ENCODE measurements at places on chromosomes 6 and 20.
A peak's percentile ranks its signal among the peaks of the same experiment; 100 is the strongest.

DNA sequence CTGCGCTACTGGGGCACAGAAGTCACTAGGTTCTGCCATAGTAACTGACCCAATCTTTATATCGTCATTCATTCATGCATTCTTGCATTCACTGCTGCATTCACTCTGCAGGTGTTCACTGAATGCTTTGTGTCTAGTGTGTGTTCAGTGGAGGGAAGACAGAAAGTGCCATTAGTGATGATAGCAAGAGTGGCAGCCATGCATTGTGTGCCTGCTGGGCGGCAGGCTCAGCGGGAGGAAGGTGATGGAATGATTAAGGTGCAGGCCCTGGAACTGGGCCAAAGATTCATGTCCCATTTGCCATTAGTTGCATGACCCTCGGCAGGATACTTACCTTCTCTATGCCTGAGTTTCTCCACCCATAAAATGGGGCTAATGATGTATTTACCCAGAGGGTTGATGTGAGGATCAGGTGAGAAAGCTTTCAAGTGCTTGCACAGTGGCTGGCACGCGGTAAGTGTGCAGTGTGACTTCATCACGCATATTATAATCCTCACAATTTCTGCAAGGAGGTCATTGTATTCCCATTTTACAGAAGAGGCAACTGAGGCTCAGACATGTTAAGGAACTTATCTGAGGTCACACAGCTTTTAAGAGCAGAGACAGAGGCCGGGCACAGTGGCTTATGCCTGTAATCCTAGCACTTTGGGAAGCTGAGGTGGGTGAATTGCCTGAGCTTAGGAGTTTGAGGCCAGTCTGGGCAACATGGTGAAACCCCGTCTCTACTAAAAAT lies 40.1 kb downstream of the ITPR3 start:
- DNase-seq = no peak

- DNase-seq = no peak
These were observed 332.5 kb downstream of the CD83 start for GRCh38 chr6:14450133-14450504.

- DNase-seq = no peak
These were observed 42.2 kb downstream of the ZHX3 start for GRCh38 chr20:41275301-41275731.

- DNase-seq = no peak
These were observed 35.2 kb upstream of the OVOL2 start for GRCh38 chr20:18092890-18093289.

DNA sequence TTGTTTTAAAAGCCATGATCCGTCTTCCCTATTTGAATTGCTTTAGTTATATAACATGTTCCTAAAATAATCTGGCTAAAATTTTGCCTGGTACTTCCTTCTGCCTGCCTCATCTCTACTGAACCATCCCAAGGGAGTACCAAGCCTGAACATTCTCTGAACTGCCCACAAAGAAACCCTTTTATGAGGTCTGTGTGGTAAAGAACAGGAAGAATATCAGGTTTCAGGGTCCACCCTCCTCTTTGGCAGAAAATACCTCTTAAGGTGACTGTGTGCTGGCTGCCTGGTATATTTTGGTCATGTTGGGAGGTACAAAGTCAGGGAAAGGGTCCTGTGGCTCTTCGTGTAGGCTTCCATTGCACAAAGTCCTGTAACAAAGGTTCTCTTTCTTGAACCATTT lies 574.1 kb upstream of the CHD6 start:
- DNase-seq = no peak

- no peak for DNase-seq
These were observed 11.3 kb downstream of the HBS1L start for GRCh38 chr6:135043364-135043763.

GRCh38 chr6:139925894-139926641 lies 551.6 kb upstream of the CITED2 start:
- DNase-seq = peak; percentile 54

DNA sequence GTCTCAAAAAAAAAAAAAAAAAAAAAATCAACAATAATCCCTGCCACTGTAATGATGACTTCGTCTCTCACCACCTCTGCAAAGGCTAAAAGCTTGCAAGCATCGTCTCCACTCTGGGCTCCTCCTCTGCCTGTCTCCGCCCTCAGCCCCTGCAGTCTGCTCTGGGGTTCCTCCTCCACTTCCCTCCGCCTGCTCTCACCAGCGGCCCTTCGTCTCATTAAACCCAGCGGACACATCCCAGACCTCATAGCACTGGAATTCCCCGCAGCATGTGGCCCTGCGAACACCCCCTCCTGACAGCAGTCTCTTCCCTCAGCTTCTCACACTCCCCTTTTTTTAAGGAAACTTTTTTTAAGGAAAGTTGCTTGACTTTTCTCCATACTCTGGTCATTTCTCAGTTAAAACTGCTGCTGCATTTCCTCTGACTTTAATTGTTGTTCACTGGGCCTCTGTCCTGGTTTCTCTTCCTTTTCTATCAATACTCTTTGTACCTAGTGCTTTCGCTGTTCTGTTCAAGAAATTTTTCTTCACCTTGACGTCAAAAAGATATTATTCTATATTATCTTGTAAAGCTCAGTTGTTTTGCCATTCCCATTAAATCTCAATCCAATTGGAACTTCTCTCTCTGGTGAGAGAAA lies 70.9 kb upstream of the PLEKHG1 start:
- DNase-seq = peak; percentile 53

DNA sequence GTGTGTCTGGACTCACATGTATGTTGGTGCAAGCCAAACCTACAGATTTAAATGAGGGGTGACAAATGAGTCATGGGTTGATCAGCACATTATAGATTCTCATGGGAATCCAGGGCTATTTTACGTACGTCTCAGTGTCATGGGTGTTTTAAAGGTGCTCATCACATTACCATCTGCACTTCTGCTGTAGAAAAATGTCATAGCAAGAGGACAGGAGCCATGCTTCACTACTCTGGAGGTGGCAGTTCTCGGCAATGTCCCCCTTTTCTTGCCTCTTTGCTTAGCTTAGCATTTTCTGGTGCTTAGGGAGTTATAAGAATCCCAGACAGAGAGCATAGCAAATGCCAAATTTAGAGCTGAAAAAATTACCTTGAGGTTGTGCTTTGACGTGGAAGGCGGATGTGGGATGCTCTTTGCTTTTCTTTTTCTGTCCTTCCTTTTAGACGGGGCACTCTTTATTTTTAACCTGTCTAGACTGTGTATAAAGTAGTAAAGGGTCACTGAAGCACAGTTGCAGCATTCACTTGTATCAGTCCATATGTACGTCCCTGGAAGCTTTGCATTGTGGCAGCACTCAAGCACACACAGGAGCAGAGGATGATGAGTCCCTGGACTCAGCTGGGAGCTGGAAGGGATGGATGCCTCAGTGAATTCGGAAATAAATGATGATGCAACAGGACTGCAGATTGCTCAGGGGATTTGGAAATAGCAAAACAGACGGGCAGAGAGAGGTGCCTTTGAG lies 139.7 kb downstream of the SYNDIG1 start:
- DNase-seq = no peak

Measured in right lung (tissue), 10 donors.